ENCODE measurements at places on chromosomes 7 and 10. TPM values are rescaled to one million over a fixed set of nuclear protein-coding genes. Genes with fewer than 3 reads are reported as not detected.

Gene CACNB2
- total RNA-seq = 3.3 TPM

Gene DPP6
- total RNA-seq = not detected

Gene FAM25A
- not detected for total RNA-seq

- no peak overlapping the region for H3K27ac ChIP-seq
- no peak overlapping the region for H3K4me3 ChIP-seq
- peaks cover 7% of the 10 kb centered on the region for H3K27me3 ChIP-seq
Measured at GRCh38 chr7:151993977-151994676, 31.3 kb upstream of the GALNT11 start.

GRCh38 chr7:127392182-127392565 lies 334 bp downstream of the ZNF800 start:
- H3K4me1 ChIP-seq = peaks cover 25% of the 10 kb centered on the region
- peak overlapping the region; percentile 95 for H3K27ac ChIP-seq
- DNase-seq = peak; percentile 54
- H3K27me3 ChIP-seq = no peaks in the 10 kb centered on the region

GRCh38 chr7:114243646-114244045 lies 171.0 kb upstream of the FOXP2 start:
- H3K27me3 ChIP-seq = peaks cover 60% of the 10 kb centered on the region
- H3K36me3 ChIP-seq = no peaks in the 10 kb centered on the region
- H3K4me3 ChIP-seq = no peak overlapping the region
- no peak for DNase-seq

Data from MCF 10A (cell line).